ENCODE measurements at places on chromosomes 6 and 20.

GRCh38 chr20:44396369-44397130 lies 41.1 kb downstream of the HNF4A start:
- no peak for DNase-seq
- H3K27ac ChIP-seq: no peak overlapping the region
- H3K27me3 ChIP-seq: no peaks in the 10 kb centered on the region
- no peaks in the 10 kb centered on the region for H3K36me3 ChIP-seq

- H3K27ac ChIP-seq: no peak overlapping the region
- H3K4me1 ChIP-seq: no peaks in the 10 kb centered on the region
- no peak for DNase-seq
- H3K4me3 ChIP-seq: no peak overlapping the region
- H3K27me3 ChIP-seq: no peaks in the 10 kb centered on the region
Measured at GRCh38 chr20:45611054-45611453, 18.5 kb upstream of the WFDC10A start.

DNA sequence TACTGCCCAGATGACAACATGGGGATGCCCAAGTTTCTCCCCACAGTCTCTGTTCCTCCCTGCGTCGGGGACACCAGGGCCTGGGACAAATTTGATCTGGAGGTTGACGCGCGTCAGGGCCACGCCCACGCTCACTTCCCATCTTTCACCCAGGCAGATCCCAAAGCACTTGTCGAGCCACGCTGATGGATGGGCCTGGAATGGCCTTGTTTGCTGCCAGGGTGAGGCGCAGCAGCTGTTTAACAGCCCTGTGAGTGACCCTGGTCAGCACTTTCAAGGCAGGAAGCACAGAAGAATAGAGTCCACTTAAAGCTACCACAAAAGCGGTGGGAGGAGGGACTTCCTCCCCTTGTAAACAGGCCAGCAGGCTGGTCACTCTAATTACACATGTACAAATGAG lies 324.7 kb upstream of the JARID2 start:
- no peak overlapping the region for H3K27ac ChIP-seq
- H3K4me1 ChIP-seq: peaks cover 23% of the 10 kb centered on the region
- DNase-seq: no peak
- H3K4me3 ChIP-seq: no peak overlapping the region
- H3K36me3 ChIP-seq: no peaks in the 10 kb centered on the region

DNA sequence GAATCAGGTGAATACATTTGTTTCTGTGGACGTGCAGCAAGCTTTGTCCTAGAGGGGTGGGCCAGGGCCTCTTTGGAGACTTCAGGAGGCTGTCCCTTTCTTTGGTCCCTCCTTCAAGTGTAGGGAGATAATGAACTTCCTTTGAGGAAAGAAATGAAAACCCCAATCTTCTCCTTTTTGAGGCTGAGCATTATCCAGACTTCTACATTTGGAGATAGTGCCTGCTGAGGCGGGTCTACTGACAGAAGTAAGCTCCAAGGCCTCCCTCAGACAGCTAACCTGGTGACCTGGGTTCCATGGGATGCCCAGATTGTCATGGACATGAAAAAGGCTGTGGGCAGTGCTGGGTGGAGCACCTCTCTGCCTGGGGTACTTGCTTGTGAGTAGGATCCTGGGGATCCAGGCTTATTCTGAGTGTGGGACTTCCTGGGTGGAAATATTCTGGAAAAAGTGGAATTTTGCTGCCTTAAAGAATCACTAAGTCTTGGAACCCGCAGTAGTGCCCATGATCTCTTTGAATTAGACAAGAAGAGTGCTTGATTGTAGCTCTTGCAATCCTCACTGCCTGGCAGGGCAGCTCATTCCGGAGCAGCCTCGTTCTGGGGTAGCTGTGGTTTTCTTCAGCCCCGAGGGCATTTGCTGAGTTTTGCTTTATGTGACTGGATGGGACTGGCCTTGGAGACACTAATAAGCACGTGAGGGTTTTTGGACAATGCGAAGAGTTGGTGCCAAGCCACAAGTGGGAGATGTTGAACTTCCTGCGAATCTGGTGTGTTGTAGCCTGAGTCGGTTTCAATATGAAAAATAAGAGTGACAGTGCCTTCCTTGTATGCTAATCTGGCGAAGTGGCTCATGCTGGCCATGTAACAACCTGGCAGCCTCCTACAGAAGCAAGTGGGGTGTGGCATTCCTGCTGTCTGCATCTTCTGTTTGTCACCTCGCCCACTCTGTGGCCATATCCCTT lies 28.1 kb downstream of the SNRNP48 start:
- no peaks in the 10 kb centered on the region for H3K36me3 ChIP-seq
- no peak for DNase-seq
- H3K27me3 ChIP-seq: no peaks in the 10 kb centered on the region
- H3K4me3 ChIP-seq: no peak overlapping the region
- no peaks in the 10 kb centered on the region for H3K4me1 ChIP-seq
- no peak overlapping the region for H3K27ac ChIP-seq

GRCh38 chr6:56756791-56757587 lies 114.3 kb upstream of the DST start:
- no peaks in the 10 kb centered on the region for H3K27me3 ChIP-seq
- no peak overlapping the region for H3K27ac ChIP-seq
- no peak for DNase-seq
- peaks cover 16% of the 10 kb centered on the region for H3K4me1 ChIP-seq
- H3K4me3 ChIP-seq: no peak overlapping the region

GRCh38 chr6:28064272-28064671 lies 16.1 kb upstream of the ZNF165 start:
- no peaks in the 10 kb centered on the region for H3K27me3 ChIP-seq
- H3K36me3 ChIP-seq: no peaks in the 10 kb centered on the region
- no peaks in the 10 kb centered on the region for H3K4me1 ChIP-seq
- H3K4me3 ChIP-seq: no peak overlapping the region
- DNase-seq: no peak
- no peak overlapping the region for H3K27ac ChIP-seq

GRCh38 chr6:109939654-109940053 lies 38.5 kb upstream of the GPR6 start:
- H3K27ac ChIP-seq: no peak overlapping the region
- no peak for DNase-seq
- H3K27me3 ChIP-seq: no peaks in the 10 kb centered on the region
- H3K36me3 ChIP-seq: no peaks in the 10 kb centered on the region
- H3K4me1 ChIP-seq: peaks cover 14% of the 10 kb centered on the region

All from H1 (cell line).